Activated CD4-positive, alpha-beta T cell treated with anti-CD3 and anti-CD28 coated beads, Interleukin-2, amount 10 ng/mL, durations not matched to agents 24 days and 14 days (primary cell): ENCODE measurements at places on chromosomes 5 and 9. TPM values are rescaled to one million over a fixed set of nuclear protein-coding genes. Genes with fewer than 3 reads are reported as not detected.

GRCh38 chr9:136010615-136011361, 49.6 kb upstream of the UBAC1 start:
- H3K27ac ChIP-seq: no peak overlapping the region
- H3K36me3 ChIP-seq: no peaks in the 10 kb centered on the region
- H3K27me3 ChIP-seq: no peaks in the 10 kb centered on the region
- H3K4me1 ChIP-seq: no peaks in the 10 kb centered on the region
- H3K4me3 ChIP-seq: no peak overlapping the region

The NKD2 gene
- 3.3 and 4.0 TPM in 2 replicates for total RNA-seq

DNA sequence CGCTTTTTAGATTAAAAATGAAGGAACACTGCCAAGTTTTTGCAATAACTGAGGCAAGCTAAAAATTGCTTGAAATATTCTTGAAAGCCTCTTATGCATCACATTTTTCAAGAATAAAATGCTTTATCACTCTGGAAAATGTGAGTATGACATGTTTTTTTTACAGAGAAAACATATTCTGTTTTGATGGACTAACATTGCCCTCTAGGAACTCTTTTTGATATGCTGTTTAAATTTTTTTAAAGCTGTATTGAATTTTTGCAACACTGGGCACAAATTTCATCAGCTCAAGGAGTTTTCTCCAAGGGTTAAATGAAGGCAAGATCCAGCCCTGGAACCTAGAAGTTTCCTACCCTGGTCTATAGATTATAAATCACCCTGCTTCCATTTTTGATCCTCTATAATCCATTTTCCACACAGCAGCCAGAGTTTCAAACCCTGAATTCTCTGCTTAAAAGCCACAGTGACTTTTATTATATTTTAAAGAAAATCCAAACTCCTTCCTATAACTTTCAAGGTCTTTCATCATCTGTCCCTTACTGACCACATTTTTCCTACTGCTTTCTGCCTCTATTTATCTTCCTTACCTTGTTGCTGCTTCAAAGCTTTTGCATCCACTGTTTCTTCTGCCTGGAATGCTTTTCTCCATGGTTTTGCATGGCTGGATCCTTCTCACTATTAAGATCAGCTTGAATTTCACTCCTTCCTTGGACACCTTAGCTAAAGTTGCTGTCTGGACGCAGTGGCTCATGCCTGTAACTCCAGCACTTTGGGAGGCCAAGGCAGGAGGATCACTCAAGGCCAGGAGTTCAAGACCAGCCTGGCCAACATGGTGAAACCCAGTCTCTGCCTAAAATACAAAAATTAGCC, 60.9 kb downstream of the IL31RA start:
- peaks cover 7% of the 10 kb centered on the region for H3K4me1 ChIP-seq
- DNase-seq: no peak
- no peak overlapping the region for H3K4me3 ChIP-seq
- H3K27me3 ChIP-seq: no peaks in the 10 kb centered on the region

DNA sequence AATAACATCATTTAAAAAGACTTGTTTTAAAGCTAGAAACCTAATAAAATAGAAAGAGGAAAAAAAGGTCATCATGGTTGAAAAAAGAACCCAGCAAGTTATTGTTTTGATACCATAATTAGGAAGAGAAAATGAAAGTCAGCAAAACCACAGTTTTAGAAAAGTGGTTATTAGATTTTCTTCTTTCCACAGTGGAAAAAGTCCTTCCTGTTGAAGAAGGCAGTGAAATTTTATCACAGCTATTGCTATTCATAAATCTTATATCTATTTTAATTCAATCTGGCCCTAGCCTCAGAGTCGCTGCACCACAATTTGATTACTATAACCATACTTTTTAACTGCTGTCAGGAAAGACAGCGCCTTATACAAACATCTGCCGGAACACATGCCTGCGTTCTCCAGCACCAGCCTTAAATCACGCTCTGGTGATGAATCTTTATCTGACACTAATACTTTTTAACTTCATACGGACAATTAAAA, 60.3 kb downstream of the MAPKAP1 start:
- peaks cover 54% of the 10 kb centered on the region for H3K4me1 ChIP-seq
- DNase-seq: no peak
- H3K4me3 ChIP-seq: peak overlapping the region; percentile 70
- peak overlapping the region; percentile 90 for H3K27ac ChIP-seq
- H3K27me3 ChIP-seq: no peaks in the 10 kb centered on the region
- H3K36me3 ChIP-seq: peaks cover 26% of the 10 kb centered on the region

- no peak overlapping the region for H3K4me3 ChIP-seq
- no peak overlapping the region for H3K27ac ChIP-seq
- H3K36me3 ChIP-seq: no peaks in the 10 kb centered on the region
These were observed 183.5 kb upstream of the EDIL3 start for GRCh38 chr5:84568171-84568570.

The RMND5B gene
- total RNA-seq: 29.3 and 29.5 TPM in 2 replicates

DNA sequence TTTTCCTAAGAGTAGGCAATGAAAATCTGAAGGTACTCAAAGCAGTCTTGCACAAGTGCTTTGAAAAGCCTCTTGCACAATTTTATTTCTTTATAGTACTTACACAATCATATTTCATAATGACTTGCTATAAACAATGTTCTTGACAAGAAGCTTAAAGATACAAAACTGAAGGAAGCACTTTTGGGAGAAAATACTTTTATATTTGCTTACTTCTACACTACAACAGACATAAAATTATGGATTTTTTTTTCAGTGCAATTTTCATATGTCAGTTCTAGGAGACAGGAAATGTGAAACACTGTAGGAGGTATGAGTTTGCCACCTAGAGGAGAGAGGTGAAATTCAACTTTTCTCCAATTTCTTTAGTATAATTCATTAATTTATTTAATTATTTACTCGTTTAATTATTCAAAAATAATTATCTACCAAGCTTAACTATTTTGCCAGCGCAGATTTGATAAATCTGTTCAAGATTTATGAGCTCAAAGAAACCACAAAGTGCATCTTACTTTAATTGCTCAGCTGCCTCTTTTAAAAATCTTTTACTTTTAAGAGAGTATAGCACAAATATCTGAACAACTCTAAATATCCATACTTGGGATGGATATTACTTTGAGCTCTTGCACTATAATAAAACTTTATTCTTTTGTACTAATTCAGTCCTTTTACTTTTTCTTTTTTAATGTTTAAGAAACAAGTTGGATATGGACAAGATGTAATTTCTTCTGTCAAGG, 29.0 kb upstream of the CDKN2B start:
- no peak for DNase-seq
- H3K27me3 ChIP-seq: peaks cover 34% of the 10 kb centered on the region
- no peak overlapping the region for H3K27ac ChIP-seq
- no peak overlapping the region for H3K4me3 ChIP-seq
- H3K4me1 ChIP-seq: peaks cover 26% of the 10 kb centered on the region
- no peaks in the 10 kb centered on the region for H3K36me3 ChIP-seq

DNA sequence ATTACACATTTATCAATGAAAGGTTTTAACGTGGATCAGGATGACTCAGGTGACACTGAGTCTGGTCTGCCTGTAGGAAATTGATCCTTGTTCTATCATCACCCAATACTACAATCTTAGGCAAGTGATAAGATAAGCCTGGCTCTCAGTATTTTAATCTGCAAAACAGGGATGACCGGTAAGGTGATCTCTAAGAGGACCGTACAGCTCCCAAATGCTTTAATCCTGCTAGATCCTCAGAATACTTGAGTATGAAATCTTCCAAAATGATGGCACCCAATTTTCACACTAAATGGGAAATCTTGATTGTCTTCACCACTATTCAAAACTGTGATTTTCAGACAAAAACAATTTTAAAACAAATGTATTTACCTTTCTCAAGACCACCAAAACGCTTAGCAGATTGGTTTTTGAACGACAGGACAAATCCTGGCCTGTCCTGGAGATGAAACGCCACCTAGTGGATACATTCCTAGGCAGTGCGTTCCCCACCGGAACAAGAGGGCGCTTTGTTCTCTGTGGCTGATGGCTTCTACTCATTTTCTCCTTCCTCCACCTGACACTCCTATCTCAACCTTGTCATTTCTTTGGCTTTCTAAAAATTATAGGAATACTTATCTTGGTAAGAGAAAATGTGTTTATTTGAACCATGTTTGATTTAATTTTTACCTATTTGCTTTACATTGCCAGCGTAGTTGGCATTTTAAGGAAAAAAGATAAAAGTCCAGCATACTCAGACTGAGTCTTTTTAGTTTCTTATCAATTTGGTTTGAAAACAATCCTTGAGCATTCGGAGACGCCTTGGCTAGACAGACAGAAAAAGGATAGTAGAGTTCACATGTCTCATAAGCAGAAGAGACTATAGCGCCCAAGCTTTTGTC, 41.2 kb upstream of the VCAN start:
- peak; percentile 87 for DNase-seq
- no peak overlapping the region for H3K4me3 ChIP-seq
- H3K27me3 ChIP-seq: peaks cover 3% of the 10 kb centered on the region
- no peaks in the 10 kb centered on the region for H3K4me1 ChIP-seq

The ANKRD31 gene
- total RNA-seq: 0.33 and 0.47 TPM in 2 replicates

DNA sequence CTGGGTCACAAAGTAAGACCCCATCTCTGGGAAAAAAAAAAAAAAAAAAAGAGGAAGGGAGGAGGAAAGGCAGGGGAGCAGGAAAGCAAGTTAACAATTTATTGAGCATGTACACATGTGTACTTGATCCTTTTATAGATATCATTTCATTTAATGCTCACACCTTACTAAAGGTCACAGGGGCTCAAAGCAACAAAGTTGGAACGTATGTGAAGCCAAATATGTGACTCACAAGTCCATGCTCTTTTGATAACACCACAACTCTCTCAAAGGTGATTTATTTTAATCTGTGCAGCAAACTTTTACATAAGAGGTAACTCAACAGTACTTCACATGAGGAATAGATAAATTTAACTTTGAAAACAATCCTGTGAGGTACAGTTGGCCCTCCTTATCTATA, 34.4 kb upstream of the DTWD2 start:
- H3K36me3 ChIP-seq: no peaks in the 10 kb centered on the region
- peaks cover 1% of the 10 kb centered on the region for H3K27me3 ChIP-seq
- DNase-seq: no peak
- H3K27ac ChIP-seq: no peak overlapping the region

DNA sequence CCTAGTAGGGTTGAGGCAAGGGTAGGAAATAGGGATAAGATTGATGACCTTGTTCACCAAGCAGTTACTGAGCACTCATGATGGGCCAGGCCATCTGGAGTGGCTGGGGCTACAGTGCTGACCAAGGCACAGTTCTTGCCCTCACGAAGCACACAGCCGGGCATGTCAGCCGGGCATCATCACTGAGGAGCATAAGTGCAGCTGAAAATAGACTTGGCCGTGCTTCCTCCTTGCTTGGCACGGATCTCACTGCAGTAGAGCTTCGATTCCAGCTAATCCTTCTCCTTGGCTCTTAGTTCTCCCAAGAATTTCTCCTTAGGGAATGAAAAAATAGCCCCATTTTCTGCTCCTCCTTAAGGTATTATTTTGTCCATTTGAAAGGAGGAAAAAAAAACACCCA, 116.6 kb downstream of the NMUR2 start:
- H3K27me3 ChIP-seq: no peaks in the 10 kb centered on the region
- no peaks in the 10 kb centered on the region for H3K36me3 ChIP-seq
- no peak for DNase-seq
- H3K4me1 ChIP-seq: no peaks in the 10 kb centered on the region
- no peak overlapping the region for H3K4me3 ChIP-seq
- no peak overlapping the region for H3K27ac ChIP-seq

DNA sequence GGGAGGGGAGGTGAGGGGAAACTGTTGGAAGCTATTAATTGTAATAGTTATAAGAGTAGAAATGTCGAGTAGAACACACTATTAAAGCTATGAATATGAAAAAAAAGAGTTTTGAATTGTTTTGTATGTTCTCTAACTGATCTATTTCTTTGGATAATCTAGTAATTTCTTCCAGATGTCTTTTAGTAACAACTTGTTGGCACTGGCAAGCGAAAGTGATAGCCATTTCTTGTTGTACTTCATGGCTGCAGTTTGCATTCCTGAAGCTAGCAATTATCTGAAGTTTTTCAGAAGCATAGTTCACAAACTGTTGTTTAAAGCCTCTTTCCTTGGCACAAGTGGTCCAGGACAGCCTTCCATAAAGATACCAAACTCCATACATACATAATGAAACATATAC, 49.4 kb upstream of the SPATA31C2 start:
- H3K36me3 ChIP-seq: no peaks in the 10 kb centered on the region
- DNase-seq: no peak
- peaks cover 48% of the 10 kb centered on the region for H3K27me3 ChIP-seq
- H3K4me1 ChIP-seq: peaks cover 2% of the 10 kb centered on the region
- no peak overlapping the region for H3K4me3 ChIP-seq

DNA sequence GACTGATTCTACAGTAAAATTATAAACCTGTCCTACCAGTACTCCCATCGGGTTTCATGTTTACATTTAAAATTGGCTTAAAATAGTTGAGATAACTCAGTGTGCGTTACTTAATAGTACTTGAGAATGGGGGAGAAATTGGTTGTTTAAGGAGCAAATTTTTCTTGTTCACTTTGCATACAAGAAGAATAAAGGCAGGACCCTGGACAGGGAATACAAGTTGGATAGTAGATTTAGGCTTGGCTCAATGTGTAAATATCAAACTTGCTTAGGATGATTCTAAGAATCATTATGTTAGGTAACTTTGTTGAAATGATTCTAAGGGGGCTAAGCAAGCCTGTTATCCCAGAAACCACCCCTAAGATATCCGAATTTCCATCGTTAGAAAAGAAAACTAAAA, 448.4 kb upstream of the TLE4 start:
- no peaks in the 10 kb centered on the region for H3K36me3 ChIP-seq
- no peaks in the 10 kb centered on the region for H3K27me3 ChIP-seq
- H3K4me3 ChIP-seq: no peak overlapping the region
- DNase-seq: no peak
- no peaks in the 10 kb centered on the region for H3K4me1 ChIP-seq

- no peaks in the 10 kb centered on the region for H3K4me1 ChIP-seq
- no peak for DNase-seq
- H3K27ac ChIP-seq: no peak overlapping the region
- no peaks in the 10 kb centered on the region for H3K27me3 ChIP-seq
- H3K4me3 ChIP-seq: no peak overlapping the region
These were observed 259.6 kb downstream of the CDH12 start for GRCh38 chr5:22593592-22593991.

The LMX1B gene
- not detected in 2 replicates for total RNA-seq

- H3K27ac ChIP-seq: no peak overlapping the region
- no peak overlapping the region for H3K4me3 ChIP-seq
- no peaks in the 10 kb centered on the region for H3K4me1 ChIP-seq
- peaks cover 12% of the 10 kb centered on the region for H3K36me3 ChIP-seq
- H3K27me3 ChIP-seq: no peaks in the 10 kb centered on the region
- DNase-seq: no peak
These were observed 62.8 kb downstream of the IPPK start for GRCh38 chr9:92607088-92607487.

The GHR gene
- total RNA-seq: not detected in 2 replicates

DNA sequence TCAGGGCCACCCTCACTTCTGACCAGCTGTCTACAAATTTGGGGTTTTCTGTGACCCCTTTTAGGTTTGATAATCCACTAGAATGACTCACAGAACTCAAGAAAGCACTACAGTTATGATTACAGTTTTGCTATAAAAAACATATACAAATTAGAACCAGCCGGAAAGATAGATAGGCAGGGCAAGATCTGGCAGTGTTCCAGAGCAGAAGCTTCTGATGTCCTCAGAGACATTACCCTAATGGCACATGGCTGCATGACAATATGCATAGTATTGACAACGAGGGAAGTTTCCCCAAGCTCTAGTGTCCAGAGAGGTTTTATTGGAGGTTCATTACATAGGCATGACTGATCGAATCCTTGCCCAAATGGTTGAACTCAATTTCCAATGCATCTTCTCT, 158.1 kb downstream of the RAB3C start:
- H3K4me3 ChIP-seq: no peak overlapping the region
- H3K27ac ChIP-seq: no peak overlapping the region
- peaks cover 4% of the 10 kb centered on the region for H3K27me3 ChIP-seq
- no peaks in the 10 kb centered on the region for H3K36me3 ChIP-seq
- H3K4me1 ChIP-seq: no peaks in the 10 kb centered on the region
